Stimulated activated CD4-positive, alpha-beta T cell treated with anti-CD3 and anti-CD28 coated beads, Interleukin-15, amount 100 ng/mL, for 1 hour (primary cell): ENCODE measurements at places on chromosomes 16 and 17.

- DNase-seq: no peak
These were observed 7.0 kb downstream of the PIGQ start for GRCh38 chr16:576823-577201.

DNA sequence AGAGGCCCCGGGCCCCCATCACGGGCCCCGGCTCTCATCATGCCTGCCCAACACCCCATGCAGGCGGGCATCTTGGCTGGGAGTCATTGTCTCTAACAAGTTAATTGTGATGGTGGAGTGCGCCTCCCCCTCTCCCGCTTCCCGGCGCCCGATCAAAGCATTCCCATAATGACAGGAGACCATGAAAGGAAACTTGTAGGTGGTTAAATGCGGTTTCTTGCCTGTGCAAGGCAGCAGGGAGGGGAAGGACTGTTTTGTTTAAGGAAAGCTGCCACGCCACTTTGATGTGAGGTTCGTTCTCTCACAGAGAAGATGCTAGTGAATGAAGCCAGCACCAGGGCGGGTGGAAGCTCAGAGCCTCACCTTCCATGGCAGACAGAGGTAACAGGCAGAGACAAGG lies 45.4 kb downstream of the C16orf78 start:
- no peak for DNase-seq

DNA sequence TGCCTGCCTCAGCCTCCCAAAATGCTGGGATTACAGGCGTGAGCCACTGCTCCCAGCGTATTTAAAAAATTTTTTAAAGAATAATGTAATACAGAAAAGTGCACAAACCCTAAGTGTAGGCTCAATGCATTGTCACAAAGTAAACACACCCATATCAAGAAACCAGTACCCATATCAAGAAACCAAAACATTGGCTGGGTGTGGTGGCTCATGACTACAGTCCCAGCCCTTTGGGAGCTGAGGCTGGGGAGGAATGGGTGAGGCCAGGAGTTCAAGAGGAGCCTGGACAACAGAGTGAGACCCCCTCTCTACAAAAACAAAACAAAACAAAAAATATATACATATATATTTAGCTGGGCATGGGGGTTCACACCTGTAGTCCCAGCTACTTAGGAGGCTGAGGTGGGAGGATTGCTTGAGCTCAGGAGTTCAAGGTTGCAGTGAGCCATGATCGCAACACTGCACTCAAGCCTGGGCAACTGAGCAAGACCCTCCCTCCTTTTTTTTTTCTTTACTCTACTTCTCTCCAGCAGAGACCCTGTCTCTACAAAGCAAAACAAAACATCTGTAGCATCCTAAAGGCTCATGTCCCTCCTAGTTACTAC lies 9.3 kb upstream of the PRR14 start:
- DNase-seq: no peak

DNA sequence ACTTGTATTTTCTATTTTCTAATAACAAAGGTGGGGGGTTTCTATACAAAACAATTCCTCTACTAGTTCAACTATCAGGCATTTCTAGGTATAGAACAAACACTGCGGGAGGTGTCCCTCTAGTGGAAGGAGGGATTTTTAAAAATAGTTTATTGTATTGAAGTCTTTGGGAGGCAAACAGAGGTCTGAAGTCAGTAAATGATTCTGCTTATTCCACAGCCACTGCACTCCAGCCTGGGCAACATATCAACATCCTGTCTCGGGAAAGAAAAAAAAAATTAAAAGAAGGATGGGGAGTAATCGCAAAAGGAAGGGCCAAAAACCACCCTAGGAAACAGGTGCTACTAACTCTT lies 648 bp upstream of the ERCC4 start:
- no peak for DNase-seq

DNA sequence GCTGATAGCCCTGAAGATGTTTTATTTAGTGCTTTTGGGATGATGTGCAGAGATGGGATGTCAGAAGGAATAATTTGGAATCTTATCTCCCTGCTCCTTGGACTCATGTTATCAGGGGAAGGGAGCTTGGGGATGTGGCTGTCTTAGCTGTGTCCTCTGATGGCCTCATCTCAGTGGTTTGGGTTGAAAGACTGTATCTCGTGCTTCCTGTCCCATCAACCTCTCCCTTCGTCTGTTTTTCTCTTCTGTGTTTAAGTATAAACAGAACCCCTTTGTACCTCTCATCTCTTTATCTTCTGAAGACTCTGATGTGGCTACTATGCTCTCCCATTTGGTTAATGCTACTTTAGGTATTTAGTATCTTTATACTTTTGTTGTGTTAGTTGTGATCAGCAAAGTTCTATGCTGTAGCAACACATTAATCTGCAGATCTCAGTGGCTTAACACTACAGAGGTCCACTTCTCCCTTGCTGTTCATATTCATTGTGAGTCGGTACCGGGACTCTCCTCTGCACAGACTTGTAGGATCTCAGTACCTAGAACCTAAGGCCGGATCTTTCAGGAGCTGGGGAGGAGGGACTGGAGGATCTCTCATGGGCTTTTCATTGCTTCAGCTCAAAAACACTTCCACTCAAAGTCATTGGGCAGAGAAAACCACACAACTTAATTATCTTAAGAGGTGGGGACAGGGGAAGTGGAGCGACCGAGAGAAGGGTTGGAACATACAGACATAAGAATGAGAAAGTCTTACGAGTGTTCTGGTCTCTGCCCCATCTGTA lies 28.8 kb downstream of the PRKCA start:
- DNase-seq: no peak
